NCI-H510A (cell line): ENCODE measurements at places on chromosomes 1 and 21.
A peak's percentile ranks its signal among the peaks of the same experiment; 100 is the strongest.

- DNase-seq = peak; percentile 93
Measured at GRCh38 chr1:77759071-77760028, at the start of gene USP33. Gene USP33, minus strand, starts transcription at chr1:77759852. Its CDS starts 18,155 bp downstream, at chr1:77741697.

DNA sequence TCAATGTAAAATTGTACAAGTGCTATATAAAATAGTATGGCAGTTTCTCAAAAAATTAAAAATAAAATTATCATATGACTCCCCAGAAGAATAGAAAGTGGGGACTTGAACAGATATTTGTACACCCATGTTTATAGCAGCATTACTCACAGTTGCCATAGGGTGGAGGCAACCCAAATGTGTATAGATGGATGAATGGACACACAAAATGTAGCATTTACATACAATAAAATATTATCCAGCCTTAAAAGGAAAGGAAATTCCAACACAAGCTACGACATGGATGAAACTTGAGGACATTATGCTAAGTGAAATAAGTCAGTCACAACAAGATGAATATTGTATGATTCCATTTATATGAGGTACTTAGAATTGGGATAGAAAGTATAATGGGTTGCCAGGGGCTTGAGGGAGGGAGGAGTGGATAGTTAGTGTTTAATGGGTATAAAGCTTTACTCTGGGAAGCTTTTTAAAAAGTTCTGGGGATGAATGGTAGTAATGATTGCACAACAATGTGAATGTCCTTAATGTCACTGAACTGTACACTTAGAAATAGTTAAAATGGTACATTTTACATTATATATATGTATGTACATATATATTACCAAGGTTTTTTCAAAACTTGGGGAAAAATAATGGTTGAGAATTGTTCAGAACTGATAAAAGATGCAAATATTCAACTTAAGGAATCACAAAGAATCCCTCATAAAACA, 53.0 kb upstream of the ADORA3 start:
- DNase-seq = no peak

DNA sequence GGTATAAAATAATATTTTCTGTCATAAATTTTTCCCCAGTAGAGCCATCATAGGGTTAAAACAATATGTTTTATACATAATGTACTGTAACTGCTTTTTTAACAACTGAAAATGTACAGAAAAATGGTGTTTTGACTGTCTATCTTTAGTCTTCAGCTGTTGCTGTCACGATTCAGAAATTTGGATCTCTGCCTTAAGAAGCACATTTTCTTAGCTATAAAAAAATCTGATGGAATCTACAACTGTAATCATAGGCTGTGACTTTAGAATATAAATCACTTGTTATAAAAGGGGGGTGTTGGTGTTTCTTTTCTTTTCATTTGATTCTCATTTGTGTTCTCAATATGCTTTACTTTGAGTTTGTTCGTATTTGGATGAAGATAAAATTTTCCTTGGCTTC, 187.5 kb downstream of the PDE4B start:
- no peak for DNase-seq

- DNase-seq = no peak
Measured at GRCh38 chr1:156838972-156839371, 19.9 kb downstream of the INSRR start.

DNA sequence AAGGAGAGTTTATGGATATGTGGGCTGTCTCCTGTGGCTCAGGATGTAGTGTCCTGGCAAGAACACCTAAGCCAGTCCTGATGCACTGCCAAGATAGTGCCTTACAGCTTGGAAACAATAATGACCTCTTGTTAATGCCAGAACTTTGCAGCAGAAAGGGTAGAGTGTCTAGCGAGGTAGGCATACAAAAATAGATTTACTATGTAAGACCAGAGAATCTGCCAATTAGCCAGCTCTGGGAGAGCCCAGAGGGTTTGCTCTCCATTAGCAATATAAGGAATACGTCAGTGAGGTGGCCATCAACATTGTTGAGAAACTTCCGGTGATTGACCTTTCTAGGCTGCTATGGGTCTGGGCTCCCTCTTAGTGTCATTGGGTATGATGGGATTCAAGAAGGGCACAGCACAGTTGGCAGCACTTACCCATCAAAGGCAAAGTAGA, 178.5 kb upstream of the GALNT2 start:
- no peak for DNase-seq

DNA sequence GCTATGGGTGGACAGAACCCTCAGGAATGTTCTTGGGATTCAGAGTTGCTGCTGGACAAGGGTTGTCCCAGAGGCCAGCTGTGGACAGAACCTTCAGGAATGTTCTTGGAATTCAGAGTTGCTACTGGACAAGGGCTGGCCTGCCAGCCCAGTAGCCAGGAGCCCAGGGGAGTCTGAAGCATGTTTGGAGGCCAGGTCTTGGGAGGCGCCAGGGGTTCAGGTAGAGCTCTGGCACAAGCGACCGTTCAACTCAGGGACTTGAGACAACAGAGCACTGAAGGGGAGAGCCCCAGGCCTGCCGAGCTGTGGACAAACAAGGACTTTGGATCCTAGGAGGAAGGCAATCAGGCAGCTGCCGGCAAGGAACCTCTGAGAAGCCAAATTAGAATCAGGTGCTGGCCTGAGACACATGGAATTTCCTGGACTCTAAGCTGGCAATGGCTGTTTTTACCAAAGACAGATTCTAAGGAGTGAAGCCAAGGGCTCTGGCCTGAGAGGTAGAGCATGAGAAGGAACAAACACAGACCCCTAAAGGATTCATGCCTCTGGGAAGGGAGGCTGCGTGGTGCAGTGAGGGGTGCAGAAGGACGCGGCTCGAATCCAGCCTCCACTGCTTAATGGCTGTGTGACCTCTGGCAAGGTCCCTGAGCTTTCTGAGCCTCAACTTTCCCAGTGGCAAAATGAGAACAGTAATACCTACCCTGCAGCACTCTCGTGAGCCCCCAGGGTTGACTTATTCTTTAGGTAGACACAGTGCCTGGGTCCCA, 13.4 kb downstream of the PLA2G5 start:
- DNase-seq = no peak

- DNase-seq = no peak
Measured at GRCh38 chr1:107524301-107524700, 383.5 kb downstream of the NTNG1 start.

DNA sequence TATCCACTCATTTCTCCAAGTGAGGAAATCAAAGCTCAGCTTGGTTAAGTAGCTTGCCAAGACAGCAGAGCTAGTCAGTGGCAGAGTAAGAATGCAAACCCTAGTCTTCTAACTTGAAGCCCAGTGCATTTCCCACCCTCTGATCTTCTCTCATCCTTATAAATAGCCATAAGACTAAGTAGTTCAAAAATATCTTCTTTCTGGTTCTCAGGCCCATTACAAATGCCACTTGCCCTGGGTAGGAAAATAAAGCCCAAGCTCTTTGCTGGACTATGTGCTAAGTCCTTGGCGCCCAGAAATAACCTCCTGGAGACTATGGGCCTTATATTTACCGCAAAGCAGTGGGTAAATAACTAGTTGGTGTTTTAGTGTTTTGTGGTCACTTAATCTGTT, 505.8 kb downstream of the PLPP3 start:
- no peak for DNase-seq
